ENCODE measurements at places on chromosomes 1 and 21. TPM values are rescaled to one million over a fixed set of nuclear protein-coding genes. Genes with fewer than 3 reads are reported as not detected.
A peak's percentile ranks its signal among the peaks of the same experiment; 100 is the strongest.

FASLG gene
- not detected for polyA plus RNA-seq

MAP10 gene
- 0.84 TPM for polyA plus RNA-seq

KCNJ15 gene
- polyA plus RNA-seq, result 0.06 TPM

DUSP23 gene
- polyA plus RNA-seq, result 70.0 TPM

IFNAR2 gene
- polyA plus RNA-seq, result 3.5 TPM

- DNase-seq, result no peak
Measured at GRCh38 chr1:54750596-54750995, 13.7 kb downstream of the PARS2 start.

GRCh38 chr1:207845109-207845508 is 65.8 kb downstream of the CD34 start:
- no peak for DNase-seq

- DNase-seq, result no peak
Measured at GRCh38 chr1:180343921-180344769, 114.1 kb downstream of the LHX4 start.

DNA sequence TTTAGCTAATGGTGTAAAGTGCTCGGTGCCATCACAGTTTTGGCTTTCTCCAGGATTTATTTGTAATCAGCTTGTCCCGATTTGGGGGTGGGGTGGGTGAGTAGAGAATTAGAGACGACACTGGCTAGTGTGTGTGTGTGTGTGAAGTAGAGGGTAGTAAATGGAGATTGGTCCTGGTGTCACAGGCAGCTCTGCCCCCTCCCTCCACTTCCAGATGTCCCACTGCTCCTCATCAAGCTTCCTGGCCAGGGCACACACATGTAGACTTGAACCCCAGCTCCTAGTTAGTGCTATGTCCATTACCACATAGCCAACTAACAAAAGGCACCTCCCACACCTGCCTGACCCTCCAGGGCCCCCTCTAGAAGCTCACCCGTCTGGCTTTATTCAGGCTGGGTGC is 3.2 kb downstream of the TRNP1 start:
- DNase-seq, result no peak

DNA sequence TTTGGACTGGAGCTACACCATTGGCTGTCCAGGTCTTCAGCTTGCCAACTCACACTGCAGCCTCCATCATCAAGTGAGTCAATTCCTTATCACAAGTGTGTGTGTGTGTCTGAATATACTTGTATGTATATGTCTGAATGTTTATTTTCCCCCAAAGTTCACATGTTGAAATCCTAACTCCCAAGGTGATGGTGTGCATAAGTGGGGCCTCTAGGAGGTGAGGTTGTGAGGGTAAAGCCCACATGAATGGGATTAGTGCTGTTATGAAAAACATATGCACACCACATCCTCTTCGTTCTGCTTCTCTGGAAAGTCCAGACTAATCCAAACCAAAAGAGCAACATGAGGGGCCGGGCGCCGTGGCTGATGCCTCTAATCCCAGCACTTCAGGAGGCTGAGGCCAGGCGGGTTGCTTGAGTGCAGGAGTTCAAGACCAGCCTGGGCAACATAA is 48.7 kb upstream of the LBR start:
- no peak for DNase-seq

DNA sequence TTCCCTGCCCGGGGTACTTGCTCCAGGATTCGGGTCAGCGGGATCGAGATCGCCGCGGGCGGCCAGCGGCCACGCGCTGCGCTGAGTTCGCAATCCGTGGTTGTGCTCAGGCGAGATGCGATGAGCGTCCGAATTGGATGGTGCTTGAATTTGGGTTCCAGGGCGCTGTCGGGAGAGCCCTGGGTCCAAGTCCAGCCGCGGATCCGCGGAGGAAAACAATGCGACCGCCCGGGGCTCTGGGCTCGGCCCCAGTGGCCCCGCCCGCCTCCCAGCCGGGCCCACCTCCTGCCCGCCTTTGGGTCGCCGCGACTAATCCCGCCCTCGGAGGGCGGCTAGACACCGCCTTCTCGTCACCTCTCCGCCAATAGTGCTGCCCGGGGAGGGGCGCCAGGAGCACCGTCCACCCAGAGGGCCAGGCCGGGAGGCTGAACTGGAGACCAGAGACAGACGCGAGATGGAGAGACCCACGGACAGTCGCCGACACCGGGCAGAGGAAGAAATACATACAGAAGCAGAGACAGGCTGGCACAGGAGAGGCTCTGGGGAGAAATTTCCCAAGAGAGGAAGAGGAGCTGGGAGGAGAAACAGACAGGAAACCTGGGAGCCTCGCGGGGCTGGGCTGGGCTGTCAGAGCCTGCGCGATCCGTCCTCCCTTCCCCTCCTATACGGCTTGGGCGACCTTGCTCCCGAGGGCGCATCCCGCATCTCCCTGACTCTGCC is at the start of gene SEMA6C:
Gene SEMA6C, minus strand, starts transcription at position 220 of the 720 bp plus-strand sequence. CDS start 4,010 bp downstream, outside the sequence.
- peak; percentile 96 for DNase-seq

DNA sequence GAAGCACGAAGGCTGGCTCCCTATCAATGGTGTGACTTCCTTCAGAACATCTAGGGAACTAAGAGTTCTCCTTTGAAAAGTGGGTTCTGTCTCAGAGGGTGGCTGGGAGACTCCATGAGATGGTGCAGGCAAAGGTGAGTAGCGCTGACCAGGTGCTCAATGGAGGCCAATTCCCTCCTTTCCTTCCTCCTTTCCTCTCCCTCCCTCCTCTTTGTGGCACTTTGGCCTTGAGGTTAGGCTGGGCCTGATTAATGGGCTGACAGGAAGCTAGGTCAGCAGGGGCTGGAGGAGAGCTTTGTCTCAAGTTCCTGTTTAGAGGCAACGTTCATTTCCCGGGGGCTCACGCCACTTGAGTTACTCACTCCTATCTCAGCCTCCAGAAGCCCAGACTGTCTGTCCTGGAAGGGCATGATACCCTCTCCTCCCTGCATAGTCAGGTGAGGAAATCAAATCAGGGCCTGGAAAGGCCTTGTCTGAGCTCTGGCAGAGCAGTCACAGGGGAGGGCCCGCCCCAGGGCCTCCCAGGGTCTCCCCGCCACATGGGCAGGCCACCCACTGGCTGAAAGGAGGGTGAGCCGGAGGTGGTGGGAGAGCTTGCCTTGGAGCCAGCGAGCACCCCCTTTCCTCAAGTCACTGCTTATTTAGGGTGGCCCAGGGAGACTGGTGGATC is 58.4 kb upstream of the SSBP3 start:
- no peak for DNase-seq

DNA sequence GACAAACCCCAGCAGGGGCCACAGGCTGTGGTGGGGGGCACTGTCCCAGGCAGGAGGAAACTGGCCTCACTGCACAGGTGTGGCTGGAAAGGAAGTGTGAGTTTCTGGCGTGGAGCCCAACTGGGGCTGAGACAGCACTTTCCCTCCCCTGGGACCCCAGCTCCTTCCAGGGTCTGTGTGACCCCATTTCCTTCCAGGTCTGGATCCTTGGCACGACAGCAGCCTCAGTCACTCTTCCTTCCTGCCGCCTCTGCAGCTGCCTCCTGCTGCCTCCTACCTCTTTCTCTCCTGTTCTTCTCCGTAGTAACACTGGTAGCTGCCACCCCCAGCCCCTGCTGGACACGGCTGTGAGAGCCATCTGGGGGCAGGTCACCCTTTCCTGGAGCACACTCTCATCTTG is 88.0 kb downstream of the SIK1 start:
- no peak for DNase-seq

DNA sequence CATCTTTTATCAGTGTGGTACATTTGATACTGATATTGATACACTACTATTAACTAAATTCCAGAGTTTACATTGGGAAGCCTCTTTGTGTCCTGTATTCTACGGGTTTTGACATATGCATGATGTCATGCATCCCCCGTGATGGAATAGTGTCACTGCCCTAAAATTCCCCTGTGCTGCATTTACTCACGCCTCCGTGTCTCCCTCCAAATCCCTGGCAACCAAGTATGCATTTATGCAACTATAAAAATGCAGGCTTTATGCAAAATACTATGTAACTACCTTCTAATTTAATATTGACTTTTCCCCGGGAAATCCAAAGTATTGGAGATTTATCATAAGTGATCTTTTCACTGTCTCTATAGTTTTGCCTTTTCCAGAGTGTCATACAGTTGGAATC is 453.7 kb upstream of the RUNX1 start:
- DNase-seq, result no peak

- no peak for DNase-seq
Measured at GRCh38 chr21:33293136-33293535, 27.0 kb downstream of the IL10RB start.
